Transverse colon (tissue), 4 donors: ENCODE measurements at places on chromosomes 3 and 15. TPM values are rescaled to one million over a fixed set of nuclear protein-coding genes. Genes with fewer than 3 reads are reported as not detected.

GRCh38 chr3:129184396-129184657 lies 631 bp upstream of the CNBP start:
- DNase-seq = peak; percentile 26
- no peaks in the 10 kb centered on the region for H3K27me3 ChIP-seq
- peak overlapping the region; percentile 93 for H3K4me3 ChIP-seq
- H3K27ac ChIP-seq = peak overlapping the region; percentile 99
- H3K36me3 ChIP-seq = no peaks in the 10 kb centered on the region

- H3K36me3 ChIP-seq = no peaks in the 10 kb centered on the region
- peak within 1 kb of the TSS; percentile 14 for H3K4me3 ChIP-seq
- H3K27ac ChIP-seq = peak within 1 kb of the TSS; percentile 70
- peak; percentile 85 for DNase-seq
These were observed at the start of gene ISL2 for GRCh38 chr15:76336254-76337058. ISL2 (plus strand) TSS chr15:76336773; CDS start chr15:76336884, 111 bp downstream.

The SYNPR gene
- not detected for total RNA-seq

- no peaks in the 10 kb centered on the region for H3K4me1 ChIP-seq
- peaks cover 8% of the 10 kb centered on the region for H3K27me3 ChIP-seq
- no peak overlapping the region for H3K4me3 ChIP-seq
- no peaks in the 10 kb centered on the region for H3K36me3 ChIP-seq
- H3K27ac ChIP-seq = no peak overlapping the region
- no peak for DNase-seq
These were observed 203.5 kb upstream of the LINGO1 start for GRCh38 chr15:77836121-77836692.

GRCh38 chr3:4772858-4773257 lies 206.4 kb upstream of the BHLHE40 start:
- DNase-seq = no peak
- H3K27me3 ChIP-seq = no peaks in the 10 kb centered on the region
- H3K36me3 ChIP-seq = no peaks in the 10 kb centered on the region
- H3K4me1 ChIP-seq = peaks cover 34% of the 10 kb centered on the region
- H3K27ac ChIP-seq = peak overlapping the region; percentile 90
